ENCODE measurements at places on chromosomes 5 and 9. TPM values are rescaled to one million over a fixed set of nuclear protein-coding genes. Genes with fewer than 3 reads are reported as not detected.

Gene PCDHB4
- 2.7 TPM for total RNA-seq

GRCh38 chr9:134875371-134875770 is 5.2 kb upstream of the FCN2 start:
- no peak for DNase-seq

DNA sequence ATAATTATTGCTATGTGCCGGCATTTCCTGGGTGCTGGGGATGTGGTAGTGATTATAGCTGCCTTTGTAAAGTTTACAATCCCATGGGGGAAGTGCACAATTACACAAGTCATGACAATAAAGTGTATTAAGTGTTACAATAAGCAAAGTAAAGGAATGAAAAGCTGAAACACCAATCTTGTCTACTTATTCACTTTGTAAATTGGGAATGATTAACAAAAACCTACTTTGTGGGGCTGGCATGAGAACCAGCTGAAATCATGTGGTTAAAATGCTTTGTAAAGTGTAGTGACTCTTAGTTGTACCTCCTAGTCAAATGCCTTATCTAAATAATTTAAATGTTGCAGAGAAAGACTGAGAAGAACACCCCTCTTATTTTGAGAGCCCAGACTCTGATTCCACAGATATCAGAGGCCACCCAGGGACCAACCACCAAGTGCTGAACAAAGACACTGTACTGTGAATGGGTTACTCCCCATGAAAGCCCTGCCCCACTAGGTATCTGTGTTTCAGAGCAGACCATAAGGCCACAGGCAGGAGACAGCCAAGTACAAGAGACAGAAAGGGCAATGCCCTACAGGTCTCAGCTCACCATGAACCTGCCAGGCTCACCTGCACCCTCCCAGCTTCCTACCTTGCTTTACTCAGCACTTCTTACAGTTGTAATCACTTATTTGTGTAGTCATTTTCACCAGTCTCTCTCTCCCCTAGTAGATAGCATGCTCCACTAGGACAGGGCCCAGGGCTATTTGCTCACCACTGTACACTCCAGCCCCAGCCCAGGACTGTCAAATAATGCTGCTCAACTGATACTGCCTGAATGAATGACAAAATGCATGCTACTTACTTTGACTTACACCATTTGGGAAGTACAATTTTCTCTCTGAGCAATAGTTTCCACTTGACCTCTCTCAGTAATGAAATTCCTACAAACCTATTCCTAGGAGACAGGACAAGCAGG is 101.6 kb upstream of the APC start:
- no peak for DNase-seq

DNA sequence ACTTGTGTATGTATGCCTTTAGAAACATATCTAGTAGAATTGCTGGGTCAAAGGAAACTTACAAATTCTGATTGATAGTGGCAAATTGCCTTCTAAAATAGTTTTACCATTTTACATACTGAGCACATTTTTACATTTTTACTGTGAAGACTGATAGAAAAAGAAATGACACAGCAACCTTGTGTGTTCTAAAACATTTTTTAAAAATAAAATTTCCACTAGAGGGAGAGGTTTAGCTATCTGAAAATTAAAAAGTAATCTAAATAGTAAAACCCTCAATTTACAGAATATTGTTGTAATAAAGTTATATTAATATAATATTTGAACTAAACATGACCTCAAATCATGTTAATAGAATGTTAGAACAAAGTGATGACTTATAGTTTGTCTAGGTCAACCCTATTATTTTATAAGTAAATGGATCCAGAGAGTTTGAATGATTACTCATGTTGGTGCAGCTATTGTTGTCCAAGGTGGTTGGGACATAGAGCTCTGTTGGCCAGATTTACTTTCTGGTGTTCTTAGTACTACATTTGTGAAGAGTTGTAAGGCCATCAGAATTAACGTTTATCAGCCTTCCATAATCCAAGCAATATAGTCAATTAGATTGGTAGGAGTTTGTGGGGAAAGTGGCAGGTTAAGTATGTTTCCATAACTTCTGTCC is 17.2 kb downstream of the CENPP start:
- no peak for DNase-seq

DNA sequence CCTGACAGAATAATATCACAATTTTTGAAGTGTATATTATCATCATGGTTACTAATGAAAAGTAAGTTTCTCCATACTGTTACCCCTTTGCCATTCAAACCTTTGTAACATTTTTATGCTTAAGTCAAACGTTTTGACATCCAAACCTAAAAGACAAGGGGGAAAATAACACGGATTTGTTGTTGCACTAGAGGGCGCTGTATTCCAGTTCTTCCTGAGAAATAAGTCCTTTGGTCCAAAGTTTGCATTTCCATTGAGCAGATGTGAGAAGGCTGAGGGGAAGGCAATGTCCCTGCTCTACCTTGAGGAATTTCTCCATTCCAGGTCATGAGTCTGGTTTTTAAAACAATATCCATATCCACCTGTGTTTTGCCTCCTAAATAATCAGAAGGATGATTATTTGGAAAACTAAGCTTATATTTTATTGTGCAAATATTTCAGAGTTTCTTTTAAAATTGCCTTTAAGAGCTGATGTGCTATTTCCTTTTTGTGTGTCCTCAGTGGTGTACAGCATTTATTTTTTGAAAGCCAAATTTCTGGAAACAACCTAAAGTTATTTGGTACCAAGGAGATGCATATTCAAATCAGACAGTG is 9.7 kb downstream of the LECT2 start:
- DNase-seq = peak; percentile 92

Gene ACOT12
- not detected for total RNA-seq

GRCh38 chr9:9791611-9792010 is 821.2 kb downstream of the PTPRD start:
- peak; percentile 23 for DNase-seq

Gene ZFP37
- 5.0 TPM for total RNA-seq

- DNase-seq = peak; percentile 78
Measured at GRCh38 chr5:174418809-174419539, 305.4 kb upstream of the MSX2 start.

Gene GPR21
- total RNA-seq = 0.90 TPM

- no peak for DNase-seq
Measured at GRCh38 chr9:90774071-90774470, 27.5 kb upstream of the SYK start.

DNA sequence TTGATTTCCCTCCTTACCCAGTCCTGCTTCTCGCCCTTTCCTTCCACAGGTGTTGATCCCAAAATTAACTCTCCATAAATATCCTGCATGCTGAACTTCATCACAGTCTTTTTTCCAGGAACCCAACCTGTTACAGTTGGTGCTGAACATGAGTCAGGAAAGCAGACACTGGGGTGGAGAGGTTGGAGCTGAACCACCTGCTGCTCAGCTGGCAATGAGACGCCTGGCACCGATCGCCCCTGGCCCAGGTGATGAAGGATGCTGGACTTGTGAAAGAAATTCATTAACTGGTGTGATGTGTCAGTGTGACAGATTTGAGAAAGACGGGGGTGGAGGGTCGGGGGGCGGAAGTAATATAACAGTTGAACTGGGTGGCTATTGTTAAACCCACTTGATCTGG is 30.6 kb downstream of the CPLX2 start:
- no peak for DNase-seq

Gene SH3TC2
- total RNA-seq = 0.04 TPM

DNA sequence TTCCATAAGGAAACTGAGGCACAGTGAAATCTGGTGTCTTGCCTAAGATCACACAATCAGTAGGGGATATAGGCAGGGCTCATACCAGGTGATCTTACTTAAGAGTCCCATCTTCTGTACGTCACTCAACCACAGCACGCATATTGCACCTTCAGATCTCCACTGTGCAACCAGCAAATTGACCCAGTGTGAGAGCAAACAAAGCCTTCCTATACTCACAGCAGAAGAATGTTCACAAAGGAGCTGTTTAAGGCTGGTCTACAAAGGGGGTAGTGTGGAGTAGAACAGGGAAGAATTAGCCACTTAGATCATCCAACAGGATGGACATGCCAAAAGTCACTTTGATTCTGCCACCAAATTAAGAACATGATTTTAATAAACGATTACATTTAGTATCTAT is 305.9 kb downstream of the SLIT3 start:
- DNase-seq = no peak

DNA sequence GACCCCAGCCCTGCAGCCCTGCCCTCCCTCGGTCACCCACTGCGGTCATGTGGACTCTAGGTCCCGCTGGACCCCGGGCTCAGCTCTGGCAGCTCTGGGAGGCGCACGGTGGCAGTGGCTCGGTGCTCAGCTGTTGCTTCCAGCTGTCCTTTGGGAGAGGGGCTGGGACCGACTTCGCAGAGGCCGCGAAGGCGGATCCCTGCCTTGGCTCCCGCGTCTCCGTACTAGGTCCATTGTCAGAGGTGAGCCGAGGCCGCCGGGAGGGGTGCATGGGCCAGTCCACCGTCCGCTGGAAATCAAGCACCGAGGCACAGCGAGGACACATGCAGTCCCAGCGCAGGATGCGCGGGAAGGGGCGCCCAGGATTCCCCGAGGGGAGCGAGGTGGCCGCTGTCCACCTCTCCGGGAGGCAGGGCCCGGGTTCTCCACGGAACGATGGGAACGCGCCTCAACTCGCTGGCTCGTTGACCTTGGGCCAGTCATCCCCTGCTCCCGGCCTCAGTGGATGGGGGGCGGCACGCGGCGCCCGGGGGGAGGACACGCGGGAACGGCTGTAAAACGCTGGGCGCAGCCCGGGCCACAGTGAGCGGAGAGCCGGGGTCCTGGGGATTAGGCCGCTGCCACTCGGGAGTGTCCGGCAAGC is 732 bp downstream of the GBGT1 start:
- no peak for DNase-seq
